Stimulated activated effector memory CD8-positive, alpha-beta T cell treated with anti-CD3 and anti-CD28 coated beads, Interleukin-12 subunit alpha, Interleukin-12 subunit beta, amount 100 ng/mL, for 72 hours (primary cell): ENCODE measurements at places on chromosomes 6 and 20.

DNA sequence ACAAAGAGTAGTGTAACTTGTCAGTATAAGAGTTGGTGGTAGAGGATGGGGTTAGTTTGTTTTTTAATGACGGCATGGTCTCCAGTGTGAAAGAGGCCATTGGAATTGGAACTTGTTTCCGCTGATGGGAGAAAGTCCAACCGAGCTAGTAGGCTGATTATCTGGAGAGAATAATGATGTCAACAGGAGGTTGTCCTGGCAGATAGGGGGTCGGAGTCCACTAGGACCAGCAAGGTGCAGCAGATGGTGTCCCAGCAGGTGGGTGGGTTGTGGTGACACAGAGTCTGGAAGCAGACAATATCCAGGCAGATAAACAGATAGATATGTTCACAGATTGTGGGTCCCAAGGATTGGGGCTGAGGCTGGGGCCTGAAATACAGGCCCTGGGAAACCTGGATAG lies 35.1 kb downstream of the PKIB start:
- no peak for DNase-seq

DNA sequence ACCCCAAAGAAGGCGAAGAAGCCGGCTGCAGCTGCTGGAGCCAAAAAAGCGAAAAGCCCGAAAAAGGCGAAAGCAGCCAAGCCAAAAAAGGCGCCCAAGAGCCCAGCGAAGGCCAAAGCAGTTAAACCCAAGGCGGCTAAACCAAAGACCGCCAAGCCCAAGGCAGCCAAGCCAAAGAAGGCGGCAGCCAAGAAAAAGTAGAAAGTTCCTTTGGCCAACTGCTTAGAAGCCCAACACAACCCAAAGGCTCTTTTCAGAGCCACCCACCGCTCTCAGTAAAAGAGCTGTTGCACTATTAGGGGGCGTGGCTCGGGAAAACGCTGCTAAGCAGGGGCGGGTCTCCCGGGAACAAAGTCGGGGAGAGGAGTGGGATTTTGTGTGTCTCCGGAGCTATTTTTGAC lies 69.6 kb downstream of the HFE start:
- no peak for DNase-seq

- no peak for DNase-seq
Observed at GRCh38 chr6:35236223-35236622, 22.5 kb downstream of the SCUBE3 start.

GRCh38 chr6:132130626-132131298 lies 179.6 kb upstream of the CCN2 start:
- DNase-seq, result no peak

DNA sequence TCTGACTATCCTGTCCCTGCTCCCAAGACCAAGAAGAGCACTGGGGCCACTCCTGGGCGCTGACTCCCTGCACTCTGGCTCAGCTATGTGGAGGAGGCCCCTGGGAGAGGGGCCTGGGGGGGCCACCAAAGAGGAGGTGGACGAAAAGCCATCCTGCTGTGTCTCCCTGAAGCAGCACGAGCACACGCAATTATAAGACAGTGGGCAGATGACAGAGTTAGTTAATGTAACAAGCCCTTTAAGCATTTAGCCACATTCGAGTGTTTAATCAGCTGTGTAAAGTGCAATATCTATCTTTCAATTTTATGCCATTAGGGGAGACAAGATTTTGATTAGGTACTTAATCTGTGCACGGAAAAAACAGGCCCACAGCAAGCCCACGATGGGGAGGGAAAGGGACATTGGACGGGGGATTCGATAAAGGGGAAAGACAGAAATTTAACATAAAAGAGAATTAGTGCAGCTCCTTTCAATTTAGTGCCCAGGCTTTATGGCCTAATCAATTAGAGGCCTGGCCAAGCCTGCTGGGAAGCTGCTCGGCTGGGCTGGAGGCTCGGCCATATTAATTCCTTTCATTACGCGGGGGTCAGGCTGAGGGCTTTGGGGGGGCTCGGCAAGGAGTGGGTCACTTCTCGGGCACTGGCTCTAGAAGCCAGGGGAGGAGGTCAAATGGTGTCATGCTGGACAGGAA lies 286.2 kb downstream of the DHX35 start:
- DNase-seq, result no peak

GRCh38 chr6:73879501-73880293 lies 183.7 kb downstream of the CD109 start:
- no peak for DNase-seq

DNA sequence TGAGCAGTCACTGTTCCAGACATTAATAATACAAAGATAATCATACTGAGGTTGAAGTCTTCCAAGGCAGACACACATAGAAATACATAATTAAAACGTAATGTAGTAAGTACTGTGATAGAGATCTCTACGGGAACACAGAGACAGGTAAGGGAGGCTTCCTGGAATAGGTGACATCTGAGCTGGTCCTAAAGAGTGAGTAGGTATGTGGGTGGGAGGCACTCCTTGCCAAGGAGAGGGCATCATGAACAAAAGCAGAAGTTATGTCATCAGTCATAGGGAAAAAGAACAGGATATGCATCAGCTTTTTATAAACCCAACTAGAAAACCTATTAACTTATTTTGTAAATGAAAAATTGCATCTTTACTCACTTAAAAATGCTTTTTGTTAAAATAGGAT lies 110.0 kb downstream of the MAP7 start:
- no peak for DNase-seq

- peak; percentile 81 for DNase-seq
Observed at GRCh38 chr6:32973144-32974015, 5.0 kb downstream of the BRD2 start.

DNA sequence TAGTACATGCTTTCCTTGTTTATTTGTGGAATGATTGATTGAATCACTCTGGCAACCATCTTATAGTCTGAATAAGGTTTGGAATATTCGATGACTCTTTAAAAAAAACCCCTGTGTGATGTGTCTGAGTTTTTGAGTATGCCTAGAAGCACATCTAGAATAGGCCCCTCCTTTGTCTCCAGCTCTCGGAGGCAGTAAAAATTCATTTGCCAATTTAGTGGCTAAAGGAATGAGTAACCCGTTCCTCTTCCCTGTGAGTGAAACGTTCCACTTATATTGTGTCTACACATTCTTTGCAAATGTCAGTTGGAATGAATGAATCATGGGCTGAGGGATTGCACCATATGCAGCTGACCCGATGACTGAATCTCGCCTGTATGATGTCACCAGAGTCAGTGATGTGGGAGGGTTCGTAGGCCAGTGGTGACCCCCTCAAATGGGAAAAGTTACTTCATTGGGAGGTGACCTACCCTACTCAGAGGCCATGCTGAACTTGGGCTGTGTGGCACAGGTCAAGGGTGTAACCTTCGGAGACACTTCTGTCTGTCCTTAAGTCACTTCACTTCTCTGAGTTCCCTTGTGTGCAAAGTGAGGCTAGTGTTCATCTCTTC lies 21.6 kb downstream of the MOCS3 start:
- DNase-seq, result peak; percentile 60

- no peak for DNase-seq
Observed at GRCh38 chr20:9483131-9483530, 31.3 kb upstream of the LAMP5 start.

- no peak for DNase-seq
Observed at GRCh38 chr6:84026721-84027164, 6.8 kb upstream of the MRAP2 start.

DNA sequence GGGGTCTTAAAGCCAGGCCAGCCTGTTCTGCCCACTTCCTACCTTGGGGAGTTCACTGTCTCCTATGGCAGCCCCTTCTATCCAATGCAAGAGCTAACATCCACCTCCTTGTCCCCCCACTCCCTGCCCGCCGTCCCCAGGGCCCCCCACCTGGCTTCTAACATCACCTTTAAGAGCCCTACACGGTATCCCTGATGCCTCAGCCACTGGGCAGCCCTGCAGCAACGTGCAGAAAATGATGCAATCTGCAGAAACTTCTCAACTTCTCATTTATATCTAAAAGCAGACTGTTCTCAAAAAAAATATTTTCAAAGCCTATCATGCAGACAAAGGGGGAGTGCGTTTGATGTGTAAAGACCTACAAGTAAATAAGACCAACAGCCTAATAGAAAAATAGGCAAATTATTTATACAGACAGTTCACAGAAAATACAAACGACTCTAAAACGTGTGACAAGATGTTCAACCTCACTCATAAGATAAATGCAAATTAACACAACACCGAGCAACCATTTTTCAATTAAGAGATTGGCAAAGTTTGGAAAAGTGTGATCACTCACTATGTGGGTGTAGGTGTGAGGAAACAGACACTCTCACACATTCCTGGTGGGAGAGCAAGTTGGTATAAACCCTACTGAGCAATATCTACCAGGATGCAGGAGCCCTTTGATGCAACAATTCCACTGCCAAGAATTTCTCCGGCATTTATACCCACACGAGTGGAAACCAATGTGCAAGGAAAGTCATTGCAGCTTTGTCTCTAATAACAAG lies 15.1 kb upstream of the HCK start:
- DNase-seq, result no peak

GRCh38 chr6:152750694-152751093 lies at the start of gene VIP:
VIP (plus strand) TSS chr6:152750797; CDS start chr6:152752178, 1,381 bp downstream.
- DNase-seq, result no peak

DNA sequence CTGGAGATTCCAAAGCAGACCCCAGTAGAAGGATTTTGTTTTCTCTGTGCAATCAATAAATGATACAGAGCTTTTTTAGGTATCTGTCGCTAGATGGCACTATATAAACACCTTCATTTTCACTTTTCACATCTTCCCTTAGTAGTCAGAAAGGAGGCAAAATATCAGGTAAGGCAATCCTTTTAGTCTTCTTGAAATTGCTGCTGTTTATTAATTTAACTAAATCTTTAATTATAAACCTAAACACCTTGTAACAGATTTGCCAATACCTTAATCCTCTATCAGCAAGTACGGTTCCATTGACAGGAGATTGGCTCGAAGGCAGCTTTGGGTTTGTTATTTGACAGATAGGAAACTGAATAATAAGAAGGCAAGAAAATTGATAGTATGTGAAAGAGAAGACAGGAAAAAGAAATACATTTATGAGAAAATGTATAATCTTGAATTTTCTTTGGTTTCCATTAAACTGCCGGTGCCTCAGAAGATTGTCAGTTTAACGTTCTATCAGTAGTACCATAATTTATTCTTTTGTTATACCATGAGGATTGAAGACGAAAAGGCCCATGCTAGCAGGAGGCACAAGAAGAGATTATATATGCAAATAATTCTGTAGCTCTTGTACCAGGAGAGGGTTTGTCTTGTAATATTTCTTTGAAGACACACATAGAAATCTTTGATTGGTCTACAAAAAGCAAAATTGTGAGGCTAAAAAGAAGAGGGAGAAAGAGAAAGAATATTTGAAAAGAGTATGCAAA lies 23.5 kb upstream of the IBTK start:
- DNase-seq, result no peak

DNA sequence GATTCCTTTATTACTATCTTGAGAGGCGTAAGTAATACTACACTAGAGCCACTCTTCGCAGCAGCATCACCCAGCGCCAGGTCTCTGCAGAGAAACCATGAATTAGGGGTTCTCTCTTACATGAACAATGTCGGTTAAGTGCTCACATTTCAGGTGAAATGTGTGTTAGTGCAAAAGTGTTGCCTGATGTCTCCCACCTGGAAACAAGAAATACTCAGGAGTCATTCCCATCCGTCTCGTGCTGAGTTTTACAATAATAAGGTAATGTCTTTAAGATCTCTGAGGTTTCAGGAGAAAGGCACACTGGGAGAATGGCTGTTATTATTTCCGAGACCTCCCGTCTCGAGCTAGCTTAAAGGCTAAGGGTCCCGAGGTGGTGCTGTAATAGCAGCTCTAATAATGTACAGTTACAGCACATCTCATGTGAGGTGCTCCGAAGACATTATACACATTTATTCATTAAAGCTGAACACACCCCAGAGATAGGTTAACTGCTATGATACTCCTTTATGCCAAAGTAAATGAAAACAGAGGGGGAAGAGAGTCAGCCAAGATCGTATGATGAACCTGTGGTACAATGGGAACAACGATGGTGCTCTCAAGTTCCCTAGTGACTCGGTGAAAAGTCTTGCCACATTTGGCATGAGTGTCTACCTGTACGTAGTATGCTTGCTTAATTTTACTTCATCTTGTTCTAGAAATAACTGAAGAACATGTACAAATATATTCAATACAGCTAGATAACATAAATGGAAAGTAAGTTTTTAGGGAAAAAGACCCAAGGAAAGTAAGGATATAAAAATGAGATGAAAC lies 458.3 kb upstream of the CITED2 start:
- DNase-seq, result no peak

GRCh38 chr6:142830807-142831206 lies 114.2 kb downstream of the HIVEP2 start:
- no peak for DNase-seq

GRCh38 chr6:19655744-19656143 lies 181.4 kb upstream of the ID4 start:
- no peak for DNase-seq

GRCh38 chr6:15796844-15797243 lies 134.0 kb upstream of the DTNBP1 start:
- no peak for DNase-seq

- no peak for DNase-seq
Observed at GRCh38 chr6:113281431-113281830, 575.7 kb upstream of the MARCKS start.

GRCh38 chr6:155174576-155175211 lies 89.1 kb upstream of the CLDN20 start:
- DNase-seq, result no peak

GRCh38 chr20:44074252-44075151 lies 112.5 kb downstream of the JPH2 start:
- DNase-seq, result no peak

DNA sequence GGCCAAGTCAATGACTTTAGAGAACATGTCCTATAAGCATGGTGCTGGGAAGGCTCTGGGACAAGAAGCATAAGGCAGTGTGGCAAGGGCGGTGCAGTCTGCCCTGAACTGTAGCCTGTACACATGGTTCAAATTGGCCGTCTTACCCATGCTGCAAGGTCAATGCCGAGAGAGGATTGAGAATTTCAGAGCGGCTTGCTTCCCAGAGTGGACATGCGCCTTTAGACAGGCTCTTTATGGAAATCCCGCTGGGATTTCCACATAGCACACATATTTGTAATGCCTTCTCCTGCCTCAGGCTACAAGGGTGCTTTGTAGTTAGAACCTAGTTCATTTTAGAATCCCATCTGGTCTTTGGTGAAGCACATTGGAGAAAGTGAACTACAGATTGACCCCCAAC lies 36.1 kb upstream of the CEP162 start:
- DNase-seq, result no peak

DNA sequence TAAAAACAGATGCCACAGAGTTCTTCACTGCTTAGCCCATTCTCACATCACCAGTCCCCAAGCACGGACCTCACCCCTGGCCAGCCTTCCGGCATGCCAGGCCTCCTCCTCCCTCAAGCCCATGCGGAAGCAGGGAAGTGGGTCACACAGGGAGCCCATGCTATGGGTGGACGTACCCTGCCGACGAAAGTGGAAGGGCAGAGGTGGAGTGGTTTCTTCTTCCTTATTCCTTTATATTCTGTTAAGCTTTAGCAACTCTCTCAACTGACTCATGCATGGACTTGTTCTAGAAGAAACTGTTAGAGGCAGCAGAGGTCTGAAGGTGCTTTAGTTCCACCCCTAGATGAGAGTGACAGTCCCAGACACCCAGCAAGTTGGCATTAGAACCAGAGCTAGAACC lies 118.6 kb downstream of the LY86 start:
- no peak for DNase-seq
